Activated naive CD8-positive, alpha-beta T cell treated with anti-CD3 and anti-CD28 coated beads, Interleukin-2, amount 50 U/mL, for 16 hours (primary cell): ENCODE measurements at places on chromosomes 7 and 10.

- no peak for DNase-seq
These were observed 788 bp upstream of the CACNA2D1 start for GRCh38 chr7:82444220-82444909.

DNA sequence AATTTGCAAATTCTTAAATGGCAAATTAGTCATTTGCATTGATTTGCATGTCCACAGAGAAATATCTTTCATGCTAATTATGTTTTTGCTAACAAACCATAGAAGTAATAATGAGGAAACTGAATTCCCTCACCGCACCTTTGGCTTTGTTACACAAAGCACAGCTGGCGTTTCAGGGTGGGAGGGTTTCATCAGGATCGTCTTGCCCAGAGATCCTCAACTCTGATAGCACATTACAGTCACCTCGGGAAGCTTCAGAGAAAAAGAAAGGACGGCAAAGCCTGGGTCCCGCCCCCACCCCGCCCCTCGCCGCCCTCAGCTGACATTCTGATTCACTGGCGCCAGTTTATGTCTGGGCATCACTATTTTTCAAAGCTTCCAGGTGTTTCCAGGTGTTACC lies 119.4 kb downstream of the PTPRN2 start:
- DNase-seq, result no peak

DNA sequence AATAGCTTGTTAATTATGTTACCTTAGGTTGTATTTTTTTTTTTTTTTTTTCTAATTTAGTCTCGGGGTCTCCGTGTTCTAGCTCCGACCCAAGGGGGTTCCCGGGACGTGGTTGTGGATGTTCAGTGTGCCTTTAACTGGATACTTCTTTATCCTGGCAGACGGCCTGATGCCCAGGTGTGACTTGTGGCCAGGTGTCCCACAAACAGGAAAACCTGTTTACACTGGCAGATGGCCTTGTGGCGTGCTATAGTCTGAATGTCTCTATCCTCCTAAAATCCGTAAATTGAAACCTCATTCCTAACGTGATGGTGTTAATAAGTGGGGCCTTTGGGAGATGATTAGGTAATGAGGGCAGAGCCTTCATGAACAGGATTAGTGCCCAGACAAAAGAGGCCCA lies 546.4 kb upstream of the C7orf33 start:
- no peak for DNase-seq

DNA sequence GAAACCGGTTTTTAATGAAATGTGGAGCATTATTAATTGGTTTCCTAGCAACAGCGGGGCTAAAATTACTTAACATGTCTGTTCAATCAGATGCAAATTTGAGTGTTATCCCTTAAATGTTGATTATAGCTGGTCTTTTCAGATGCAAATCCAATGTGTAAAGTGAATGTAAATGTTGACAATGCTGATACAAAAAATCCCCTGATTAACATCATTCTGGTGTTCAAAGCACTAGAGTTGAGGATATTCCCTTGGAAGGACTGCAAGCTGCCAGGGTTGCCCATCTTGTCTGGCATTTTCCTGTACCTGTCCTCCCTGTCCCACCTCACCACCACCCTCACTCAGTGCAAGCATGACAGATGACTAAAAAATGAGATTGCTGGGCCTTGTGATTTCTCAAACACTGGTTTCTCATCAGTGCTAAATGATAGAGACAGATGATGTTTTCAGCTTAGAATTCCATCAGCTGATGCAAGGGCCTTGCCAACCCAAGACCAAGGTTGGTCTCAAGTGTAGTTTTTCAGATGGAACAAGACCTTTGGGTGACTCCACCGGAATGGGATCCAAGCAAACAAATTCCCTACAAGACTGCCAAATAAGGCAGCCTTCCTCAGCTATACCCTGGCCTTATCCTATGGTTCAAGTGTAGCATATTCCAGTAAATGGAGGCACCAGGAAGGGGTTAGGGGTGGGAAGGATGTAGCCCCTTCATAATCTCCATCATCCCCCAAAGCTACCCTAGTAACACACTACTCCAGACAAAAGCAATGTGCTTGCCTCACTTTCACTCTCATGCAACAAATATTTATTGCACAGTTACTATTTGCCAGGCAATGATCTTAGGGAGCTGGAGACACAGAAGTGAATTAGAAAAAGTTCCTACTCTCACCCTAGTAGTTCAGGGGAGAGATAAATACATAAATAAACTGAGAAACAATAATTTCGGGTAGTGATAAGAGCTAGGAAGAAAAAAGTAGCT lies 54.9 kb downstream of the JAZF1 start:
- DNase-seq, result no peak

DNA sequence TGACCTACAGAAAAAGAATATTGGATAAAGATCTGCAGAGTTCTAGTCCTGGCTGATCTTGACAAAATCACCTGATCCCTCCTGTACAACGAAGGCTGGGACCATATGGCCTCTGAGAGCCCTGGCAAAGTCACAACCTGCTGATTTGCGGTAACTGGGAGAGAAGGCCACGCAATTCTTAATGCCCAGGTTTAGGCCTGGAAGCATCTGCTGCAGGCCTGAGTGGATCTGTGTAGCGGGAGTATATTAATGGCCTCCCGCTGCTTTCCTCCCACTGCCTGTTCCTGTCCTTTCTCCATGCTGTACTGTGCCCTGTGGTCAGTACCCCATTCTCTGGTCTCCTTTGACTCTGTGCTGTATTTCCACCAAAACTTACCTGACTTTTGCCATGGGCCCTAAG lies 24.2 kb downstream of the AKR1B1 start:
- no peak for DNase-seq

DNA sequence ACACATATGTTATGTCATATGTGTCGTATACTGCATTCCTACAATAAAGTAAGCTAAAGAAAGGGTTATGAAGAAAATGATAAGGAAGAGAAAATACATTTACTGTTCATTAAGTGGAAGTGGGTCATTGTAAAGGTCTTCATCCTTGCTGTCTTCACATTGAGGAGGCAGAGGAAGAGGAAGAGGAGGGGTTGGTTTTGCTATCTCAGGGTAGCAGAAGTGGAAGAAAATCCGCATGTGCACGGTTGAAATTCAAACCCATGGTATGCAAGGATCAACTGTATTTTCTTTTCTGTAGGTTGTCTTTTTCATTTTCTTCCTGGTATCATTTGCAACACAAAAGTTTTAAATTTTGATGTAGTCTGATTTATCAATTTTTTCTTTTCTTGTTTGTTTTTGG lies 6.3 kb downstream of the PLEKHA8 start:
- DNase-seq, result no peak
